ENCODE measurements at places on chromosomes 12 and 14. TPM values are rescaled to one million over a fixed set of nuclear protein-coding genes. Genes with fewer than 3 reads are reported as not detected.

Gene TNFAIP2
- total RNA-seq, result 87.3 TPM

Gene PITPNM2
- total RNA-seq, result 18.1 TPM

Gene MYH6
- total RNA-seq, result not detected

Gene DCP1B
- total RNA-seq, result 16.9 TPM

Gene TTC9
- total RNA-seq, result 2.7 TPM

Gene RHEBL1
- 0.55 TPM for total RNA-seq

Gene BTG1
- total RNA-seq, result 81.0 TPM

Gene KRT73
- total RNA-seq, result not detected

Gene CD63
- 1,107 TPM for total RNA-seq

Gene HEBP1
- total RNA-seq, result 55.8 TPM

GRCh38 chr14:104749111-104749649 lies 3.8 kb upstream of the SIVA1 start:
- H3K27ac ChIP-seq, result peak overlapping the region; percentile 89
- no peaks in the 10 kb centered on the region for H3K27me3 ChIP-seq
- DNase-seq, result peak; percentile 77
- no peaks in the 10 kb centered on the region for H3K4me1 ChIP-seq
- no peak overlapping the region for H3K4me3 ChIP-seq

- no peaks in the 10 kb centered on the region for H3K4me1 ChIP-seq
- peak overlapping the region; percentile 10 for H3K27ac ChIP-seq
- no peaks in the 10 kb centered on the region for H3K27me3 ChIP-seq
- no peak overlapping the region for H3K4me3 ChIP-seq
Measured at GRCh38 chr12:124457287-124458219, 109.9 kb downstream of the NCOR2 start.

- no peak for DNase-seq
- H3K4me3 ChIP-seq, result no peak overlapping the region
- H3K36me3 ChIP-seq, result no peaks in the 10 kb centered on the region
Measured at GRCh38 chr14:80264702-80265101, 53.4 kb upstream of the DIO2 start.

DNA sequence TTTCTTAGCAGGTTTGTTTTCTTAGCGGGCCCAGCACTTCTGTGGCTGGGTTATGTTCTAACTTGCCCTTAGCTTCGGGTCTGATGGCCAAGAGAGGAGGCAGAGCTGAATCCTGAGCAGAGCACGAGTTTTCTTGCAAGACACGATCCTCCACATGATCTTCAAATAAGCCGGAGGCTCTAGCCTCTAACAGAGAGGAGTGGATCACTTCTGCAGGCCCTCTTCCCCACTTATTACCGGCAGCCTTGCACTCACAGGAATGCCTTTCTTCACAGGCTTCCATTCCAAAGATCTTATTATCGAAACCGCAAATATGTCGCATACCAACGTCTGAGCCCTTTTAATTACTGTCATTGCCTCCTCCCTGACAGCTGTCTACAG lies 79.5 kb downstream of the SINHCAF start:
- H3K4me1 ChIP-seq, result no peaks in the 10 kb centered on the region
- no peak overlapping the region for H3K4me3 ChIP-seq
- no peak for DNase-seq

GRCh38 chr14:98290596-98290995 lies 981.4 kb downstream of the BCL11B start:
- H3K27me3 ChIP-seq, result no peaks in the 10 kb centered on the region
- no peak for DNase-seq
- no peak overlapping the region for H3K4me3 ChIP-seq
- H3K4me1 ChIP-seq, result no peaks in the 10 kb centered on the region

DNA sequence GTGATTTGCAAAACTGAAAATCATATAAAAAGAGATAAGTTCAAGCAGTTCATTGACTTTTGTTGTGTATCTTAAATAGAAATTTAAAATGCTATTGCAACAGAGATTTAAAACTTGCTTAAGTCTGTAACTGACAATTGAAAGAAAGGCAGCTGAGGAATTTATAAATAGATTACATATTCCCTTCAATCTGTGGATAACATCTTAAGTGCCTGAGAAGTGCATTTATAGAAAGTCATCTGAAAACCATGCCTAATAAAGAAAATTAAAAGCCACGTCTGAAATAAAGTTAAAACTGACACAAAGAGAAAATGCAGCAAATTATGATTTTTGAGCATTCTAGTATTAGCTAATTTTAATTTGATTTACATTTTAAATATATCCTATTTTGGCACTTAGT lies 479.8 kb downstream of the MDGA2 start:
- DNase-seq, result no peak
- H3K27ac ChIP-seq, result no peak overlapping the region
- H3K4me3 ChIP-seq, result no peak overlapping the region
- H3K4me1 ChIP-seq, result no peaks in the 10 kb centered on the region
- H3K27me3 ChIP-seq, result no peaks in the 10 kb centered on the region

GRCh38 chr12:93802698-93803423 lies 125.7 kb downstream of the CRADD start:
- no peaks in the 10 kb centered on the region for H3K36me3 ChIP-seq
- H3K4me1 ChIP-seq, result no peaks in the 10 kb centered on the region
- no peaks in the 10 kb centered on the region for H3K27me3 ChIP-seq
- H3K4me3 ChIP-seq, result no peak overlapping the region

DNA sequence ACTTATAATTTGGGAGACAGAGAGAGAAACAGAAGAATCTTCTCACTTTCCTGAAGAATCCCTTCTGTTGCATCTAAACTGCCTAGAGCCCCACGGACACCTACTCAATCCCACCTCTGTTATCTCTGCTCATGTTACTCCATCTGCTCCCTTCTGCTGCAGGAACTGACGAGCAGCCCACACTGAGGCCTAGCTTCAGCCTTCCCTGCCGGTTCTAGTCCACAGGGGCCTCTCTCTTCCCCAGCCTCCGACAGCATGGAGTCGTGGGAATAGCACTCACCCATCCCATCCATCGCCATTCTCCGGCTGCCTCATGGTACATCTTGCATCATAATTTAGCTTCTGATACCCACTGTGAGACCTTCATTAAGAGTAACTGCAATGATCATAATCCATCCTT lies 4.0 kb downstream of the RAB15 start:
- H3K4me1 ChIP-seq, result peaks cover 3% of the 10 kb centered on the region
- H3K36me3 ChIP-seq, result no peaks in the 10 kb centered on the region
- H3K4me3 ChIP-seq, result no peak overlapping the region
- H3K27ac ChIP-seq, result no peak overlapping the region
- no peak for DNase-seq

DNA sequence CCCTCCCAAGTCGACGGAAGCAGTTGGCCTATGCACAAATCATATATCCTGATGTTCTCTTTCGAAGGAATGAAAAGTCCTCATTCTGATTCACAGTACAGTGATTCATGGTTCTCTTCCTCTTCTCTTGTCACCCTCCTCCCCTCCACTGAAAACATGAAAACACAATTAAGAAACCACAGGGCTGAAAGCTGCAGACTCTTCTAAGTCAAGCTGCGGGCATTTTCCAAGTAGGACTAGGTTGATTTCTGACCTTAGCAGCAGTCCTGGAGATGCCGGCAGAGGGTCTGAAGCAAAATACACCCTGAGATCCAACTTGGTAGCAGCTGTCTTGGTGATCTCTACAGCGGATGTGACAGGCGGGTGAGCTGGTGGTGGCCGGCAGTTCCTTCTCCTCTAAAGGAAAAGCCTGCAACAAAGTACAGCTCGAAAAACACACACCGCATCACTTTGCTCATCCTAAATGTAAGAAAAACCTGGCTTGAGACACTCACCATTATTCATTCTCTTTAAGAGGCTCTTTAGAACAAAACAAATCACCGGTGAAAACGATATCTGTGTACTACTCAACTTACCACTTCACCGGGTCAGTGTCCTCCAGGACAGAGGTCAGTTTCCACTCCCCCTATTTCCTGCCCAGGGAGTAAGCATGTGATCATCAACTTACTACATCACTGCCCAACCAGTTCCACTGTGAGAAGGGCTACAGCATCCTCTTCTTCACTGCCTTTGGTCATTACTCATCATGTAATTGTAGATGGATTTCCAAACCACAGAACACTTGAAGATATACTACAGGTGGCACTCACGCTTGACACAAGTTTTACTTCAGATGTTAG lies 6.0 kb downstream of the TMCC3 start:
- H3K4me3 ChIP-seq, result no peak overlapping the region
- H3K27ac ChIP-seq, result no peak overlapping the region
- H3K36me3 ChIP-seq, result no peaks in the 10 kb centered on the region
- no peaks in the 10 kb centered on the region for H3K27me3 ChIP-seq

DNA sequence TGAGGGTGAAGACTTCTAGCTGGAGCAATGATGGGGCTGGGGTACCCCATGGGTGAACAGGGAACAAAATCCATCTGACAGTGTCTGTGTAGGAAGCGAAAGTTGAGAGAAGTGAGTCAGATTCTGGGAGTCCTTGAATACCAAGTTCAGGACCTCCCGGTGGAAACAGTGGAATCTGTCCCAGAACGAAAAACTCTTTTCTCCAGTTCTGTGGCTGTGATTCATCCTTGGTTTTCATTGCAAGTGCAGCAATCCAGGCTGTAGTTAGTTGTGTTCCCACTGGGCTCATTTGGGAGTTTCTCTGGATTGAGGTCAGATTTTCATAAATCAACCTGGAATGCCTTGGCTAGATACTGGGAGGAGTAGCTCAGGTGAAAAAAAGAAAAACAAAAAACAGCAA lies 120.7 kb downstream of the C12orf75 start:
- no peaks in the 10 kb centered on the region for H3K36me3 ChIP-seq
- no peaks in the 10 kb centered on the region for H3K4me1 ChIP-seq
- H3K27ac ChIP-seq, result no peak overlapping the region
- no peaks in the 10 kb centered on the region for H3K27me3 ChIP-seq
- DNase-seq, result no peak
- H3K4me3 ChIP-seq, result no peak overlapping the region

GRCh38 chr14:103770902-103771301 lies 55.3 kb downstream of the ZFYVE21 start:
- H3K4me3 ChIP-seq, result no peak overlapping the region
- H3K4me1 ChIP-seq, result no peaks in the 10 kb centered on the region
- H3K36me3 ChIP-seq, result no peaks in the 10 kb centered on the region
- no peak for DNase-seq
- H3K27me3 ChIP-seq, result no peaks in the 10 kb centered on the region
- no peak overlapping the region for H3K27ac ChIP-seq

- no peaks in the 10 kb centered on the region for H3K36me3 ChIP-seq
- H3K4me1 ChIP-seq, result no peaks in the 10 kb centered on the region
- H3K4me3 ChIP-seq, result no peak overlapping the region
- DNase-seq, result peak; percentile 92
Measured at GRCh38 chr14:93994919-93995682, 2.0 kb upstream of the CCDC197 start.

Data from aorta (tissue), 5 donors.